ENCODE measurements at places on chromosomes 16 and 17.
A peak's percentile ranks its signal among the peaks of the same experiment; 100 is the strongest.

- no peak for DNase-seq
Observed at GRCh38 chr17:66357037-66357436, 54.6 kb downstream of the PRKCA start.

- peak; percentile 82 for DNase-seq
Observed at GRCh38 chr17:43576563-43577229, 30.6 kb upstream of the ETV4 start.

DNA sequence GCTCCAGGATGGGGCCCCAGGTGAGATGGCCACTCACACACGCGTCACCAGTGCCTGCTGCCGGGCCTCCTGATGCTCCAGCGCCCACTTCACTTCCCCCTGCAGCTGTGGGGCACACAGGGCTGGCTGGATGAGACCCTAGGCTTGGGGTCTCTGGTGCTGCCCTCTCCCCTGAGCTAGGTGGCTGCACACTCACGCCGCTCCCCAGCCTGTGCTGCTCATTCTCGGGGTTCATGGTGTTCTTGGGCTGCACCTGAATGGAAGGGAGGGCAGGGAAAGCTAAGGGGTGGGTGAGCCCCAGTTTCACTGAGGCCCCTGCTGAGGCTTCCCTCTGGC, 1.2 kb downstream of the CCDC78 start:
- DNase-seq: no peak

GRCh38 chr16:30406795-30407101, 658 bp upstream of the ZNF771 start:
- DNase-seq: no peak

DNA sequence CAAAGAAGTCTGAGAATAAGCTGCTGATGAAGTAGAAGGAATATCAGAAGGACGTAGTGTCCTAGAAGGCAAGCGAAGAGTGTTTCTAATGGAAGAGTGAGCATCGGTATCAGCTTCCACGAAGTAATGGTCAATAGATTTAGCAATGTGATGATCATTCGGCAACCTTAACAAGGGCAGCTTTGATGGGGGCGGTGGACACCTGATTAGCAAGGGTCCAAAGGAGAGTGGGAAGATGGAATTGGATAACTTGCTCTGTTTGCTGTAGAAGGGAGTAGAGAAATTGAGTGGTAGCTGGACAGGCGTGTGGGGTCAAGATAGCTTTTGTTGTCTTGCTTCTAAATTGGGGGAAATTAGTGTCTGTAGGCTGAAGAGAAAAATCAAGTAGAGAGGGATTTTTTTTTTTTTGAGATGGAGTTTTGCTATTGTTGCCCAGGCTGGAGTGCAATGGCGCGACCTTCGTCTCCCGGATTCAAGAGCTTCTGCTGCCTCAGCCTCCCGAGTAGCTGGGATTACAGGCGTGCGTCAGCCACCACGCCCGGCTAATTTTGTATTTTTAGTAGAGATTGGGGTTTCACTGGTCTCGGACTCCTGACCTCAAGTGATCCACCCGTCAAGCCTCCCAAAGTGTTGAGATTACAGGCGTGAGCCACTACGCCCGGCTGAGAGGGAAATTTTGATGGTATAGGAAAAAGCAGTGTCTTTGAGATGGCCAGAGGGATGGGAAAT, 13.9 kb upstream of the HES7 start:
- DNase-seq: peak; percentile 24

- DNase-seq: no peak
Observed at GRCh38 chr17:13176436-13176835, 158.6 kb upstream of the ELAC2 start.

GRCh38 chr16:69834807-69835466, 72.8 kb downstream of the WWP2 start:
- peak; percentile 63 for DNase-seq

- no peak for DNase-seq
Observed at GRCh38 chr17:61598014-61598413, 7.0 kb upstream of the NACA2 start.

GRCh38 chr17:75090871-75091854, 3.4 kb downstream of the SLC16A5 start:
- peak; percentile 27 for DNase-seq

DNA sequence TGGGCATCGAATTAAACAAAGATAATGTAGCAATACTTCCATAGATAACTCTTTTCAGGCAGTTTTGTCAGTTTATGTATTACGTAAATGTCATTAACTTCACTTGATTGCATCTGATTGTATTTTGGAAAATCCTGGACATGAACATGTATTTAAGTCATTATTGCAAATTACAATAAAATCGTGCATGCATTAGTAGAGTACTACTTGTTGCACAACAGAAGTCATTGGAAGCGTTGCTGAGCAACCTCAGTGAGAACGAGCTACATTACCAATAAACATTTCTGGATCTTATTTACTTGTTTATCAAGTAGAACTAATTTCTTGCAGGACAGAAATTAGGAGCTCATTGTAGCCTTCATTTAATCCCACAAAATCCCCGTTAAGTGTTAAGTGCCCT, 6.6 kb downstream of the UNK start:
- no peak for DNase-seq

DNA sequence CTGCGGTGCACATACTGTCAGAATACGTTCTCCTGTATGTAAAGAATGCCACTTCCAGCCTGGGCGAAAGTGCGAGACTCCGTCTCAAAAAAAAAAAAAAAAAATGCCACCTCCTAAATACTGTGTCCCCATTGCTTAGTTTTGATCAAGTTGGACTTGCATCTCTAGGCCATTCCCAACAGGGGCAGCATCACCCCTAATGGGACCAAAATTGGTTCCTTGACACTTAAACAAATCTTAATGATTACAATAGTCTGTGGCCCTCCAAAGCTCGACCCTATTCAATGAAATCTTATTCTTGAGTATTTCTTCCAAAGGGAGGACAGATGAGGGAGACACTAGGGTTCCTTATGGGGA, 154.7 kb upstream of the PLCG2 start:
- no peak for DNase-seq

DNA sequence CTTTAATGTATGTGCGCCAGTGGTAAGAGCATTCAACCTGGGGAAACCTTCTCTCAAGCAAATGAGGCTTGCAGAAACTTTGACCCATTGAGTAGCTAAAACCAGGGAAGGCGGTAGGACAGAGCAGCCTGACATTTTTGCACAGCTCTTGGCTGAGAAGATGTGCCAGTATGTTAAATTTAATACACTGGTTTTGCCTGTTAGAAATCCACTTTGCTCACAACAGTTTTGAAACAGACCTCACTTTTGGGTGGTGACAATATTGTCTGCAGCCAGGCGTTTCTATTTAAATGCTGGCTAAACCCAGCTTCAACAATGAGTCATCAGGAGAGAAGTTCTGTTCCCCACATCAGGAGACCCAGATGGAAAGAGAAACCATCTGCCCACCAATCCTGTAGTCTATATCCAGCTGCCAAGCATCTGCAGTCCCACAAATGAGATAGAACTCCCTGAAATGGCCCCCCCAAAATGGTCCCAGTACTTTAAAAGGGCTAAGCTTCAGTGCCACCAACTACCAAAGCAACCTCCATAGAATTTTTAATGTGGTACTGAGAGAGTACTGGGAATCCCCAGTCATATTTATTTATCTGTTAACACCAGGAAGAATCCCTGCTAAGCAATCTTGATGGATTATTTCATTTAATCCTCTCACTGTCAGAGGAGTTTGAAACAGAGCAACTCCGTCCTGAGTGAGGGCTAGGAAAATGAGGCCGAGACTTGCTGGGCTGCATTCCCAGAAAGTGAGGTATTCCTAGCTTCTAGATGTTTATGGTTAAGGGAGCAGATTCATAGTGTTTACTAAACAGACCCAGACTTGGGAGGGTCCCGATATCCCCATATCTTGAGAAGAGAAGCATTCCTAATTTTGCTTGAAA, 29.0 kb upstream of the CLEC3A start:
- peak; percentile 57 for DNase-seq

GRCh38 chr17:50972577-50972976, 106.4 kb upstream of the TOB1 start:
- no peak for DNase-seq

GRCh38 chr16:25035494-25036405, 20.6 kb upstream of the ARHGAP17 start:
- DNase-seq: no peak

DNA sequence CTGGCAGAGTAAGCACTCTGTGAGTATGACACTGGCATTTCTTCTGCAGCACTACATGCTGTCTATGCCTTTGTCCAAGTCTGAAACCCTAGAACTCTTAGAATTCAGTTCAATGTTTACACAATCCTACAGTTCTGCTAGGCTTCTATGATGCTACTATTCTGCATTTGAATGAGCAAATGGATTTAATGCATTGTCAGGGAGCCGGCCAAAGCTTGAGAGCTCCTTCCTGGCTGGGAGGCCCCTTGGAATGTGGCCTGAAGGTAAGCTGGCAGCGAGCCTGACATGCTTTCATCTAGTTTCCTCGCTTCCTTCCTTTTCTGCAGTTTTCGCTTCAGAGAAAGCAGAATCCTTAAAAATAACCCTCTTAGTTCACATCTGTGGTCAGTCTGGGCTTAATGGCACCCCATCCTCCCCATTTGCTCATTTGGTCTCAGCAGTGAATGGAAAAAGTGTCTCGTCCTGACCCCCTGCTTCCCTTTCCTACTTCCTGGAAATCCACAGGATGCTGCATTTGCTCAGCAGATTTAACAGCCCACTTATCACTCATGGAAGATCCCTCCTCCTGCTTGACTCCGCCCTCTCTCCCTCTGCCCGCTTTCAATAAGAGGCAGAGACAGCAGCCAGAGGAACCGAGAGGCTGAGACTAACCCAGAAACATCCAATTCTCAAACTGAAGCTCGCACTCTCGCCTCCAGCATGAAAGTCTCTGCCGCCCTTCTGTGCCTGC, at the start of gene CCL2:
Gene CCL2 (plus strand): TSS at position 635 of the 730 bp plus-strand sequence. CDS start 65 bp downstream, at position 700.
- DNase-seq: peak; percentile 89

DNA sequence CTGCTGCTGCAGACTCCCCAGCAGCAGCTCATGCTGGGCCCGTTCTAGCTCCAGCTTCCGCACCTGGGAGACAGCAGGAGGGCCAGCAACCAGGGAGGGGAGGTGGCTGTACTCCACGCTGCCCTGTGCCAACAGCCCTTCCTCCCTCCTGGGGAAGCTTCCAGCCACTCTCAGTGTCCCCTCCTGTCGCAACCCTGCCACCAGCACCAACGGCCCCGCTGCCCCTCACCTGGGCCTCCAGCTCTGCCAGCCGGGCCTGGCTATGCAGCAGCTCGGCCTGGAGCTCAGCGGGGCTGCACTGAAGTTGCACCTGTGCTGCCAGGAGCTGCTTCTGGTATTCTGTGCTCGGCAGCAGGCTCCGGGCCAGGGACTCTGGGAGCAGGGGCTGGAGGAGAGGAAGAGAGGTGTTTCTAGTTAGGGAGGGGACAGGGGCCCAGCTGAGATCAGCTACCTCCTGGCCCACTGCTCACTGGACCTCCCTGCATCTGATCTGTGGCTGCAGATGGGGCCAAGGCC, 15.4 kb upstream of the MRPL38 start:
- DNase-seq: no peak

DNA sequence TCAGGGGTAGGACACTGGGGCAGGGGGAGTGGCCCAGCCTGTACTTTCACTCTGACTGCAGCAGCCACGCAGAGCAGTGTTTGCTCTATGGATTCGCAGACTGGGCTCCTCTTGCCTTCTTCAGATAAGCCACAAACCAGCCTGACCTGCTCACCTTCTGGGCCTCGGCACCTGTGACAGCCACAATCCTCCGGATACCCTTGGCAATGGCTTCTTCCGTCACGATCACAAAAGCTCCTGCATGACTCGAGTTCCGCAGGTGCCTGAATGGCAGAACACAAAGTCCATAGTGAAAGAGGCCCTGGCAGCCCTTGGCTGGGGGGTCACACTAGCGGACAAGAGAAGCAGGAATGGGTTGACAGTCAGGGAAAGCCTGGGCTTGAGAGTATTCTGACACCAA, 3.8 kb upstream of the EXOSC6 start:
- DNase-seq: no peak

DNA sequence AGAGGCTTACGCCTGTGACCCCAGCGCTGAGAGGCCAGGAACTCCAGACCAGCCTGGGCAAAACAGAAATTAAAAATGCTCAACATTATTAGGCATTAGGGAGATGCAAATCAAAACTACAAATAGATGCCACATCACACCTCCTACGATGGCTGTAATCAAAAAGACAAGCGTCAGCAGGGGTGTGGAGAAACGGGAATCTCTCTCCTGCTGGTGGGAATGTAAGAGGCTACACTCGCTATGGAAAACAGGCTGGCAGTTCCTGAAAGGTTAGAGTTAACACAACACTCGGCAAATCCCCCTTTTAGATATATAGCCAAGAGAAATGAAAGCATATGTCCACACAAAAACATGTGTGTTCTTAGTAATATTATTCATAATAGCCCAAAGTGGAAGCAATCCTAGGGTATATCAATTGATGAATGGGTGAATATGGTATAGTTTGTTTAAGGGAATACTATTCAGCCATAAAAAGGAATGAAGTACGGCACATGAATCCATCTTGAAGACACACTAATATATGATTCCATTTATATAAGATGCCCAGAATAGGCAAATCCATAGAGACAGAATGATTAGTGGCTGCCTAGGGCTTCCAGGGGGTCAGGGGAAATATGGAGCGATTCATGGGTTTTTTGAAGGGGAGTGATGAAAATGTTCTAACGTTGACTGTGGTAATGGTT, 1.8 kb upstream of the NPRL3 start:
- DNase-seq: no peak

DNA sequence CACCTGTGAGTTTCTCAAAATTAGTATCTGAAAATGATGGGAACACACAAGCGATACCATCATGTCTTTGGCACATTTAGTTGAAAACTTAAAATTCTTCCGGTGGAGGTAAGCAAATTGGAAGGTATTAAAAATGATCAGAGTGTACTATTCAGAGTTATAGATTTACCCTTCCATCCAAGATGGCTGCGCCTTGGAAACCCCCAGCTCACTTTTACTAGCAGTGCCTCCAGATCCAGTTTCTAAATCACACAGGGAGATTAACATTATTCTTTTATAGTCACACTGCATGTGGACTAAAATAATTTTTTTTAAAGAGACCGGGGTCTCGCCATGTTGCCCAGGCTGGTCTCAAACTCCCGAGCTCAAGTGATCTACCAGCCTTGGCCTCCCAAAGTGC, 15.0 kb downstream of the PITPNC1 start:
- no peak for DNase-seq

GRCh38 chr17:44623070-44623725, 33.1 kb upstream of the MEIOC start:
- DNase-seq: no peak

GRCh38 chr17:18997650-18998196, 6.8 kb downstream of the FAM83G start:
- no peak for DNase-seq

DNA sequence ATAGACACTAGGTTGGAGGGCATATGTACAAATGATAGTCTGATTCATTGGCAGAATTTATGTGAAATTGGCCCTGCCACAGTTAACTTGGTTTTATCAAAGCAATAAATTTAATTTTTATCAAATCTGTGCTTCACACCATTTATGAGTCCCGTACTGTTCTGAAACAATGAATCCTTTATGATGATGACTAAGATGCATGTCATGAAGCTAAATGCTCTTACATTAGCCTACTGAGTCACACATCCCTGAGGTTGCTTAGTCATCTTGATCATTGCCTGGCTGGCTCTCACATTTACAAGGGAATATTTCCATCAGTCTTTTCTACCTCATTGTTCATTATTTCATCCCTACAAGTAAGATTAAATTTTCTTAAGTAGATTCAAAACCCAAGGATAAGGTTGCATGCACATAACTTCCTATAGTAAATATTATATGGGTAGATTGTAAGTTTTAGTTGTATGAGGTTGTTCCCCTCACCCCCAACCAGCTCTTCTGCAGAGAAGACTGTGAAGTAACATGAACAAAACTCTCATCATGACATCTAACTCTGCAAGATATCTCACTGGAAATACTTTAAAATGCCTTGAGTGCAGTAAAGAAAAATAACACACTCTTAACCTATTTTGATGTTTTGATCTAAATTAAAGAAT, 170.7 kb downstream of the CYB561 start:
- no peak for DNase-seq

- peak; percentile 88 for DNase-seq
Observed at GRCh38 chr17:61314368-61315078, 85.1 kb upstream of the TBX2 start.
